H4 (cell line): ENCODE measurements at places on chromosomes 3 and 15. TPM values are rescaled to one million over a fixed set of nuclear protein-coding genes. Genes with fewer than 3 reads are reported as not detected.
A peak's percentile ranks its signal among the peaks of the same experiment; 100 is the strongest.

- DNase-seq: no peak
These were observed 80.1 kb downstream of the EOMES start for GRCh38 chr3:27641888-27642601.

Gene ATP10A
- 1.3 and 2.4 TPM in 2 replicates for total RNA-seq

DNA sequence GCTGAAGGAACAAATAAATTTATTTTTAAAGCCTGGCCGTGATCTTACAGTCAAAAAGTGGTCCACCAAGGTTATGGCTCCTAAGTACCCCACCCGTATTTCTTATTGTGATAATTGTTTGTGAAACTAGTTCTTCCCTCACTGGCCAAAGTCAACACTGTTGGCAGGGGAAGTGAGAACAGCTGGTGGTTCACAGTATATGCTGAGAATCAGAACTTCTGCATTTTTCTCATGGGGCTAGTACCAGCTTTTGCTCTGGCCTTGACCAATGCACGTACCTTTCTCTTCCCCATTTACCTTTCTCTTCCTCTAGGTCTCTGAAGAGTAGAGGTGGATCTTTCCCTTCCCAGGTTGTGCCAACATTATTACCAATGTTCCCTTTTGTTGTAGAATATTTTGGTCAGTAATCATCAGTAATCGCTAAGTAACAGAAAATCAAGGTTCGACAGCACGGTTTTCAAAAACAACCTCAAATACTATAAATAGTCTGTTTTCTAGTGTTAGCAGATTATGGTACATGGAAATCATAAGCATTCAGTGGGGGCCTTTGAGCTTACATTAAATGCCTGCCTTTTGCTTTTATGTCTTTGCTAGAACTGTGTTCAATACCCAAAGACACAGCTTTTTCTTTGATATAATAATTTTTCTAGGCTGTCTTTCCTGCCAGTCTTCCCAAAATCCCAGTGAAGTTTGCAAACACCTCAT is 268.0 kb downstream of the LPP start:
- no peak for DNase-seq

GRCh38 chr15:69930754-69931153 is 167.0 kb downstream of the TLE3 start:
- DNase-seq: no peak

Gene HRG
- total RNA-seq: not detected in 2 replicates

Gene APBA2
- 13.2 and 17.7 TPM in 2 replicates for total RNA-seq

GRCh38 chr3:71681224-71681668 is 44.0 kb downstream of the EIF4E3 start:
- peak; percentile 80 for DNase-seq

DNA sequence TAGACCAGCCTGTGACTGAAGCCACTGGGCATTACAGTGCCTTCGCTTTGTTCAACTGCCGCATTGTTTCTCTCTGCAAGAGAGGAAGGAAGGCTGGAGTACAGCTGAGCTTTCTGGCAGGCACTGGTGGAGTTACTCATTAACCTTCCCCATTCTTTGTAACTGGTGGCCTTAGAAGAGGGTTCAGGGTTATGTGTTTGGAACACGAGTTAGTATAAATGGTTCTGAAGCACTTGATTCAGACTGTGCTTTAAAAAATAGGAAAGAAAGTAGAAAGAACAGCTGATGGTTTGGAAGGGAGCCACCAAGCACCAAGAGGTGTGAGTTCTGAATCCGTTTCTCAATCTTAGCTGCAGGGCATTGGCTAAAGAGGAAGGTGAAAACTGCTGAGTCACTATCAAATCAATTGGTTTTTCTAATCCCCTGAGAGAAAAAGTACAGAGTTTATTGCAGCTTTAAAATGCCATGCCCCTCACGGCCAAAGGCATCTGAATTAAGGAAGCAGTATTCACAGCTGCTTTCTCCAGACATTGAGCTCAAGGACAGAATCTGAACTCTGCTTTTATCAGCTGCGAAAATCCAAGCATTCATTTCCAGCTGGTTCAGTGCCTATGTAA is 3.6 kb downstream of the HGD start:
- DNase-seq: peak; percentile 81

- no peak for DNase-seq
These were observed 100.1 kb upstream of the ALDH1A3 start for GRCh38 chr15:100779331-100780207.

Gene SERPINI2
- 0.12 TPM in 1 of 2 replicates, not detected in the other for total RNA-seq

- peak; percentile 77 for DNase-seq
These were observed 15.8 kb downstream of the ST3GAL6 start for GRCh38 chr3:98778852-98779413.

GRCh38 chr3:10391391-10391790 is 70.5 kb upstream of the SEC13 start:
- DNase-seq: no peak

DNA sequence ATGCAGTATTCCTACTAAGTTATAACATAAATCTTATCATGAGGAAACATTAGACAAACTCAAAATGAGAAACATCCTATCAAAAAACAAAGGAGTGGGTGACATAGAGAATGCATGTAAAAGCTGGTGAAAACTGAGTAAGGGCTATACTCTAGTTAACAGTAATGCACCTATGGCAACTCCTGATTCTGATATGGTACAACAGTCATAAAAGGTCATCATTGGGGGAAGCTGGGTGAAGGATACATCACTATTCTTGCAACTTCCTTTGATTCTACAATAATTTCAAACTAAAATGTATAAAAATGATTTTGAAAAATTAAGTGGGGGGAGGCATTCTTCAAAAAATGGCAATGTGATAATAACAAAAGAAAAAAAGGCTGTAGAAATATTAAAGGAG is 6.8 kb downstream of the PIK3R4 start:
- DNase-seq: no peak

DNA sequence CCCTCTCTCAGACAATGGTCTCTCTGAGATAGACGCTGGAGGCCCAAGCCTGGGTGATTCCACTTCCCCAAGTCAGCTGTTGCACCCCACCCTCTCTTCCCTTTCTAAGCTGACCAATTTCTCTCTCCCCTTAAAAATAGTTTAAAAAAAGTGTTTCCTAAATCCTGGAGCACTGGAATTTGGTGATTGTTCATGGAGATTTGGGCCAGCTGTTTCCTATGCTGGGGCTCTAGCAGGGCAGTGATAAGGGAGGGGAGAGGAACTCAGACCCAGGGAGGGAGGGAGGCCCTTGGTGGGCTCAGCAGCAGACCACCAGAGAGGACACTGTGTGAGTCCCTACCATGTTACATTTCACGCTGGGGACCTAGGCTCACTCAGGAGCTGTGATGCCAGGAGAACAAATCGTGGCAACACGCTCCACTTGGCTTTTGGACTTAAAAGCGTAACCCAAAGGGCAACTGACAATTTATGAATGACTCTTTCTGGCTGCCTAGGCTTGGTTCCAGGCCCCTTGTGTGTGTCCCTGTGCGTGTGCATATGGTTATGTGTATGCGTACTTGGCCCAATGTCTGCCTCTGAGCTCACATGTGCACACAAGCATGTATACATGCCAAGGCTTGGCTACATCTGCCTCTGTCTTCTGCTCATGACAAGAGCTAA is 59.8 kb upstream of the INSYN1 start:
- no peak for DNase-seq
